ENCODE measurements at places on chromosomes 12 and 14. TPM values are rescaled to one million over a fixed set of nuclear protein-coding genes. Genes with fewer than 3 reads are reported as not detected.

- no peak for DNase-seq
Observed at GRCh38 chr14:101442451-101442850, 118.8 kb upstream of the DIO3 start.

STAC3 gene
- 2.2 TPM for polyA plus RNA-seq

MRPL42 gene
- polyA plus RNA-seq: 64.5 TPM

GRCh38 chr14:91149462-91149861 is 35.6 kb downstream of the DGLUCY start:
- DNase-seq: no peak

Measured in left renal pelvis (tissue), 4 donors.